CD4-positive, alpha-beta T cell treated with Interleukin-17A for 4 hours (primary cell): ENCODE measurements at places on chromosomes 2 and 18.

DNA sequence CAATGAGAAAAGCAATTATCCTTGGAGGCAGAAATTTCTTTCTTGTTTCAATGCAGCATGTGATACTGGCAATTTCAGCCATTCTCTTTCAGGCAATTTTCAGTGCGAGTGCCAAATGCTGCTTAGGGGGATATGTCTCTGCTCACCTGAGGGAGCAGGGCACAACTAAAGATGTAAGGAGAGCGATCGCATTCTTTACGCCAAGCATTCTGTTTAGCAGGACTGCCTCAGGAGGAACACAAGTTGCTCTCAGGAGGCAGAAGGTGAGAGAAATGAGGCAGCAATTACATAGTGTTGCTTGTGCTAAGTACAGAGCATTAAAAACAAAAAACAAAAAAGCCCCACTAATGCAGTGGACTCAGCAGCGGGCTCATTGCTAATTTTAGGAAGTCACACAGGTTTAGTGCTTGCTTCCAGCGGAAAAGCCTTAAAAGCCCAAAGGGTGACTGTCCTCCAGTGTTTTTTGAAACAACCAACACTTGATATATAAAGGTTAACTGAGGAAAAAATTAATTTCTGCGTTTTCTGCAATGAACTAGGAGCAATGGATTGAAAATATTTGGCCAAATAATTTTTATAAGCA, 116.9 kb downstream of the METTL8 start:
- DNase-seq: no peak

- no peak for DNase-seq
Measured at GRCh38 chr18:35467624-35468016, 30.1 kb downstream of the INO80C start.

DNA sequence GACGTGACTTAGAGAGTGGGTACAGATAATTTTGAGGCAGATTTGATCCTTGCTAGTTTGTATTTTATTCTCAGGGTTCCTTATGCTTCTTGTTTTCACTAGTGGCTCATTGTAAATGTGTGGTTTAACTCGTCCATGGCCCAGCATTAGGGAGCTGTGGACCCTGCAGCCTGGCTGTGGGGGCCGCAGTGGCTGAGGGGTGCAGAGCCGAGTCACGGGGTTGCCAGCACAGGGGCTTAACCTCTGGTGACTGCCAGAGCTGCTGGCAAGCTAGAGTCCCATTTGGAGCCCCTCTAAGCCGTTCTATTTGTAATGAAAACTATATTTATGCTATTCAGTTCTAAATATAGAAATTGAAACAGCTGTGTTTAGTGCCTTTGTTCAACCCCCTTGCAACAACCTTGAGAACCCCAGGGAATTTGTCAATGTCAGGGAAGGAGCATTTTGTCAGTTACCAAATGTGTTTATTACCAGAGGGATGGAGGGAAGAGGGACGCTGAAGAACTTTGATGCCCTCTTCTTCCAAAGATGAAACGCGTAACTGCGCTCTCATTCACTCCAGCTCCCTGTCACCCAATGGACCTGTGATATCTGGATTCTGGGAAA, 269.9 kb downstream of the MYT1L start:
- DNase-seq: no peak

DNA sequence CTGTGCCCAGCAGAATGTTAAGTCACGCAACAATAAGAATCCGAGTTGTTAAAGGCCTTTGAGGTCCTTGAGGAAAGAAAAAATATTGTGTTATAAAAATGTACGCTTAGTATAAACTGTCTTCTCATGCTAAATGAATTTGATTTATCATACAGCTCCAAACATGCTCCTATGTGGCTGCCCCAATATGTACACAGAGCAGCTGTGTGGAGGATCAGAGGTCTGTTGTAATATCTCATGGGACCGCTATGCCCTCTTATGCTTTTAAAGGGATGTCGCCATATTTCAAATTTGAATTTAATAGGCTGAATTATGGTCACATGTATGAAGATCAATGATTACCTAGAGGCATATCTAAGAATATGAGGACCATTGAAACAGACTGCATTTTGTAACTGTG, 90.2 kb downstream of the SLC5A7 start:
- no peak for DNase-seq

DNA sequence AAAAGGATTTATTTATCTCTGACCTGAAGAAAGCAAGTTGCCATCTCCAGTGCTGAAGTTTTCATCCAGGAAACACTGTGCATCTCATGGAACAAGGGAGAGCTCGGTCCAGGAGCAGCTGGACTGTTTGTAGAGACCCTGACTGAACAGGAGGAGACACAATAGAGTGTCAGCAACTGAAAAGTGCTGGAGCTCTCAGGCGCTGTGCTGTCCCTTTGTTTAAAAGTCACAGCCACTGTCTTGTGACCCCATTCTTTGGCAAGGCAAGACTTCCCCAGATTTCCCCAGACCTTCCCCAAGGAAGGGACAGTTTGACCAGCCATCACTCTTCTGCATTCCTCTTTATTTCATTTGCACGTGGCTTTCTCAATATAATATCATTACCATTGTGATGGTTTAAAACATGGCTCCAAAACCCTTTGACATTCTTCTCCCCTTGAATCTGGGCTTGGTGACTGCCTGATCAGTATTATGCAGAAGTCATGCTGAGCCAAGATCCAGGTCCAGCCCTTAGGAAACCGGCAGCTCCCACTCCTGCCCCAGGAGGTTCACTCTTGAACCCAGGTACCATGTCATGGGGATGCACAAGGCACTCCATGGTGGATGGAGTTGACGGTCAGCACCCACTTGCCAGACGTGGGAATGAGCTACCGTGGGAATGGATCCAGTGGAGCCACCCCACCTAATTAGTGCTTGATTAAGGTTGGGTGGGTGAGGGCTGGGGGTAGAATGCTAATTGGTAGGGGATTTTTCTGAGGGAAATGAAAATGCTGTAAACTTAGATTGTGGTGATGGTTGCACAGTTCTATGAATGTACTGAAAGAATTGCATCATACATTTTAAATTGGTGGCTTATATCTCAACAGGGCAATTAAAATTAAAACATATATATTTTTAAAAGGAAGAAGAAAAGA, 497.9 kb upstream of the RAB6C start:
- DNase-seq: no peak

- no peak for DNase-seq
Measured at GRCh38 chr2:37679072-37679695, 7.7 kb upstream of the CDC42EP3 start.

DNA sequence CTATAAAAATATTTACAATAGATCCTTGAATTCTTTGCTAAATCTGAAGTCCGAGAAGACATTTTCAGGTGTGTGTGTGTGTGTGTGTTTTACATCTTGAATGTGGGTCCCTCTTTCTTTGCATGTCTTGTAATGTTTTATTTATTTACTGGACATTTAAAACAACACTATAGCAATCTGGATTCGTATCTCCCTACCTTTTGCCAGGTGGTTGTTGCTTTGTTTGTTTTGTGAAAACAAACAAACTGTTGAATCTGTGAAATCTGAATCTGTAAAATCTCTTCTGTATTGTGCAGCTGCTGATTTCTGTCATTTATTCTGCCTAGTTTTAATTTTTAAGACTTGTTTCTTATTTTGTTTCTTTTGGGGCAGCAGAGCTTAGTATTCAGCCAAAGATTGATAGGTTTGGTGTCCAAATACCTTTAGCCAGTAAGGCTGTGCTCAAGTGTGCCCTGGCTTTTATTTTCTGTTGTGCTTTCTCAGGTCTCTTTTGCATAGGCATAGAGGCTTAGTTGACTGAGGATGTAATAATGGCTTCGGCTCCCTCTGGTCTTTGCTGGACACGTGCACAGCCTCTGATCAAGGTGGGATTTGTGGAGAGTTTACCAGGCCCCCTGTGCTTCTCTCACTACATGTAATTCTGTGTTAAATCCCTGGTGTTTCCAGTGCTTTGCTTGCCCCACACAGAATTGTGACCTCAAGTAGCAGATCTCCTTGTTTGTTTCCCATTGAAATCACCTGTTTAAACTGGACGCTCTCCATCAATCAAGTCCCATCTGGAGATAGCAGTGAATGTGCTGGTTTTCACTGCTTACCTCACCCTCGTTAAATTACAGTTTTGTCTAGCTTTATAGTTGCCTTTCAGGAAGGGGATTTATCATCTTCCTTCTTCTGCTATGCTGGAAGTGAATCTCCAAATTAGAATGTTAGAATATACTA, 71.1 kb downstream of the BIRC6 start:
- DNase-seq: no peak

DNA sequence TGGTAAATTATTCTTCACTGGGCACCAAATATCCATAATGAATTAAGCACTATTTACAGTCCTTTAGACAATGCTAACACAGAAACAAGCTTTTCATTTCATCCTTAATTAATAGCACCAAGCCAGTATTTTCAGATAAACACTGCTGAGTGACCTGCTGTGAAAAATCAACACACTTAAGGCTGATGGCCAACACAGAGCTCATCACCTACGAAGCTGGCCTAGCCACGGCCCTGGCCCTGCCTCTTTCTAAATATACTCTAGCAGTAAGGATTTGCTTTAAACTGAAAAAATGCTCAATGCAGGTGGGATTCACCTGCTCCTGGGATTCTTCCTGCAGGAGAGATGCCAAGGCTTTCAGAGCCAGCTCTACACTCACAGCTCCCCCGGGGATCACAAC, 18.4 kb downstream of the CYB5A start:
- DNase-seq: no peak

DNA sequence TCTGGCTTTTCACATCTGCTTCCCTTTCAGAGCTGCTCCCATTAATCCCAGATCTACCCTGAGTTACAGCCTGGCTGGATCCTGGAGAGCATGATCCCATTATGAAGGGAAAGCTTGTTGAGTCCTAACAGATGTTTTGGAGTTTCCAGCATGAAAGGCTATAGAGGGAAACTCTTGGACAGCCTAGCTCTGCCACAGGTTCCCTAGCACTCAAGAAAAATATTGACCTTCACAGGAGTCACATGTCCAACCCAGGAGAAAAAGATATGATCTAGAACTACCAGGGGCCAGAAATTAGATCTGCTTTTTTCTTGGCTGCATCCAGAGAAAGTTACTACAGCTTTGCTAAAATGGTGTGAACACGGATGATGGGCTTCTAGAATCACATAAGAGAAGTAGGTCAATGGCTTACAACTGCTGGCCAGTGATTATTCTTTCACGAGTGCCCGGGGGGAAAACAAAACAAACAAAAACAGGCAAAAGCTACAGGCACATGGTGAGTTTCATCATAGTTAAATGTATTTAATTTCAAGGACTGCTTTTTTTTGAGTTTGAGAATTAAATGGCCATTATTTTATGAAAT, 15.9 kb downstream of the CCDC93 start:
- DNase-seq: no peak

DNA sequence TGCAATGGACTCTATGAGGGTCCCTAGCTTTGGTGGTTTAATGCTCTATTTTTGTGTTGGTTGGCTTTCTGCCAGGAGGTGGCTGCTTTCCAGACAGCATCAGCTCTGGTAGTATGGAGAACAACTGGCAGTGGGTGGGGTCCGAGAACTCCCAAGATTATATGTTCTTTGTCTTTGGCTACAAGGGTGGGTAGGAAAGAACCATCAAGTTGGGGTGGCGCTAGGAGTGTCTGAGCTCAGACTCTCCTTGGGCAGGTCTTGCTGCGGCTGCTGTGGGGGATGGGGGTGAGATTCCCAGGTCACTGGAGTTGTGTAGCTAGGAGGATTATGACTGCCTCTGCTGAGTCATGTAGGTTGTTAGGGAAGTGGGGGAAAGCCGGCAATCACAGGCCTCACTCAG, 976.1 kb upstream of the GYPC start:
- no peak for DNase-seq

GRCh38 chr2:173654161-173654895, 299.7 kb downstream of the CDCA7 start:
- no peak for DNase-seq

GRCh38 chr2:143572421-143572820, 443.2 kb downstream of the ARHGAP15 start:
- no peak for DNase-seq

DNA sequence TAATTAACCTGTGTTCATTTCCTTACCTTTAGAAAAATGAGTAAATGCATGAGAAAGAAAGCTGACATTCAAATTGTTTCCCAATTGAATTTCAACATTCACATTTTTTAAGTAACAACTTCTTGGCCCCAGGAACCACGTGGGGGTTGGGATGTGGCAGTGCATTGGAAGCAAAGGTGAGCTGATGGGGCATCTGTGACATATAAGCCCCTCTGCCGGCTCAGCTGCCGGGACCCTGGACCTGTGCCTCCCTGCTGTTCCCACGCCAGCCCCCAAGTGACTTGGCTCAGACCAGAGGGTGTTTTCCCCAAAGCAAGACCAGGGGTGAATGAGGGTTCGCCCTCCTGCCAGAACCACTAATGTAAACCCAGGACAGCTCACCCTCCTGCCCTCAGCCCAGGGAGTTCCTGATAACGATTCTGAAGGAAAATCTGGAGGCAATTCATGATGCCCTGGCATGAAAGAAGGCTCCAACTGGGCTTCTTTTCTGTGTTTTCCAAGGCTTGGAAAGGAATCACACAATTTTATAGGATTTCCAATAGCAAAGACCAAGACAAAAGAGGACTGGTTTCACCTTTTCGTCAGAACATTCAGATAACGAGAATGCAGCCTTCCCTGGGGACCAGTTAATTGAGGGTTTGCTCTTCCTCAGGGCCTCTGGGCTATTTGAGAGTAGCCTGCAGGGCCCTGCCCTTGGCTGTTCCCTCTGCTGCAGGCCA, 193.2 kb upstream of the TWIST2 start:
- DNase-seq: no peak

GRCh38 chr2:8256905-8257304, 425.0 kb upstream of the ID2 start:
- DNase-seq: no peak

DNA sequence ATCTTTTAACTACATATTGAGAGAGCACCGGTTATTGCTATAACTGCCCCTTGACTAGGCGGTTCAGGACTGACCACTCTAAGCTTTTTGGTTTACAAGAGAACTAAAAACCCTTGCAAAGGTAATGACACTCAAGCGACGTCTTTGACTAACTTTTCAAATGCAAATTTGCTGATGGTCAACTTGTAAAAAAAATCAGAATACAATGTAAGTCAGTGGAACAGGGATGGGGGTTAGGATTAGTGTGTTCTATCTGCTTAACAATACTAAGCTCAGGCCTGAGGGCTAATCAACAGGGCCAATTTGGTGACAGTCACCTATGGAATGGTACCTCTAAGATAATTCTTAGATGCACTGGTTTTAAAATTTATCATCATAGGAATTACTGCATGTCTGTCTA, 57.1 kb downstream of the ZAP70 start:
- no peak for DNase-seq

DNA sequence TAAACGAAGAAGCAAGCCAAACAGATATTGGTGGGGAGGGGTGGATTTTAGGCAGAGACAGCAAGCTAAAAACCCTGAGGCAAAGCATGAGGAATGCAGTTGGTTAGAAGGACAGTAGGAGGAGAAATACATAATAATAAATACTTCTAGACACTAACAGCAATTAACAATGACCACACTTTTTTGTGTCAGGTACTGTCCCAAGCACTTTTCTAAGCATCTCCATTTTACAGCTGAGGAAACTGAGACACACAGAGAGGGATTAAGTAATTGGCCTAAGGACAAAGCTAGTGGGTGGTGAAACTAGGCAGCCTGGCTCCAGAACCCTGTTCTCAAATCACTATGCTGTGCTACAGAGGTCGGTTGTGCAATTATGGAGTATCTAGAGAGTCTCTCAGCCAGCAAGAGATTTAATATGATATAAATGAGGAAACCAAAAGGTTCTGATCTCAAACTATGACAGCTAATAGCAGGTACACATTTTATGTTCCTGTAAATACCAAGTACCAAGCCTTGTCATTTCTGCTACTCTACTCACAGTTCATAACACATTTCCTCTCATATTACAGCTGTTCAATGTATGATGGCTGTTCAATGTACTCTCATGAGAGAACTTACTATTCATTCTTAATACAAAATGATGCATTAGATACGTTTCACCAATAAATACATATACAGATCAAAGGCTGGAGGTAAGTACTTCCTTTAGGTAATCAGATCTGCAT, 5.3 kb downstream of the MAP4K3 start:
- no peak for DNase-seq
